CD4-positive, alpha-beta T cell treated with Interleukin-15 for 4 hours (primary cell): ENCODE measurements at places on chromosomes 2 and 18.

- no peak for DNase-seq
These were observed 30.7 kb upstream of the PPM1B start for GRCh38 chr2:44137872-44138551.

DNA sequence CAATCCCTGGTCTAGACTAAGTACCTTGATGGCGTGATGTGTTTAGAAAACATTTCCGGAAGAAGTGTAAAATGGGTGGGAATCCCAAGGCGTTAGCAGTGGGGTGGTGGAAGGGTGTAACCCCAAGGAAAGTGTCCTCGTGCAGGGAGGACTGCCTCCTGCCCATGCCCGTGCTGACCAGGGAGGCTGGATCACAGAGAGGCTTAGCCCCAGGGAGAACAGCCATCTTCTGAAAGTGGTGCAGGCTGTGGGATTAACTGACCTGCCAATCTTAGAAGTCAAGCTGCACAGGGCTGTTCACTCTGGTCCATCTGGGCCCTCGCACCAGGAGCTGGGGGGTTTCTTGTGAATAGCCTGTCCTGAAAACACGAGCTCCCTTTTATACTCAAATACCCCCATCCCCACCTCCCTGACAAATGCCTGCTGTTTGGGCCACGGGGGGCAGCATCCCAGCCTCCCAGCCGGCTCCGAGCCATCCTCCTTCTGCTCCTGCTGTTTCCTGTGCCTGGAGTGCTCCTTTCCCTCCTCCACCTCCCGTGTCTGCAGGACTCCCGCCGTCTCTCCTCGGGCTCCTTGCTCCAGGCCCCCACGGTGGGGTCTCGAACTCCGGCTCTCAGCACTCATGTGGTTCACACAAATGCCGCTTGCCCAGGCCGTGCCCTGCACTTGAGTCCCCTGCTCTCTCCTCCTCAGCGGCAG lies 52.1 kb upstream of the PXDN start:
- no peak for DNase-seq

DNA sequence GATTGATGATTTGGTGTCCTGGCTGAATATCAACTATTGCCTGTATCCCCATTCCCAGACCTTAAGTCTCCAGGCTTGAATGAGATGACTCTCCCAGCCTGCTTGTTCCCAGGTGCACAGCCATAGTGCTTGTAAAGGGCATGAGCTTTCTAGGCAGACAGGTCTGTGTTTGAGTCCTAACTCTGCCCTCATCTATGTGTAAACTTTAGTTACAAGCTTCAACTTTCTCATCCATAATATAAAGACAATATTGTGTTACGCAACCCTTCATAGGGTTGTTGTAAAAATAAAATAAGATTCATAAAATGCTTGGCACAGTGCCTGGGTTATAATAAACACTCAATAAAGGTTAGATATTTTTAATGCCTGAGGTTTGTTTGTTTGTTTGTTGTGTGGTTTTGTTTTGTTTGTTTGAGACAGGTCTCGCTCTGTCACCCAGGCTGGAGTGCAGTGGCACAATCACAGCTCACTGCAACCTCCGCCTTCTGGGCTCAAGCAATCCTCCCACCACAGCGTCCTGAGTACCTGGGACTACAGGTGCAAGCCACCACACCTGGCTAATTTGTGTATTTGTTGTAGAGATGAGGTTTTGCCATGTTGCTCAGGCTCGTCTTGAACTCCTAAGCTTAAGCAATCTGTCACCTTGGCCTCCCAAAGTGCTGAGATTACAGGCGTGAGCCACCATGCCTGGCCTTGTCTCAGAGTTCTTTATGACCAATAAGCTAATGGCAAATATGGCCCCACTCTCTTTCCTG lies 89.4 kb upstream of the MAPRE2 start:
- DNase-seq, result no peak

DNA sequence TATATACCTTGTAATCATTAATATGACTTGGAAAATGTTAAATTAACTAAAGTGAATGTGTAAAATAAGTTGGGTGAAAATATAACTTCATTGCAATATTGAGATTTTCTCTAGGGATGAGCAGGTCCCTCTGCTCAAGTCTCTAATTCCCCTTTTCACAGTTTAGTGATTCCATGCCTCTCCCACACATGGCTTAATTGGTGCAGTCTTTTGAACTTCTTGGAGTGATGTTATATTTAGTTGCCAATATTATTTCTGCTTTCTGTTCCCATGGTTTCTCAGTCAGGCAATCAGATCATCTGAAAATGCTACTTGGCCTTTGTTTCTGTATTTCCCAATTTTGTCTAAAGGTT lies 233.7 kb upstream of the SPOPL start:
- DNase-seq, result no peak

DNA sequence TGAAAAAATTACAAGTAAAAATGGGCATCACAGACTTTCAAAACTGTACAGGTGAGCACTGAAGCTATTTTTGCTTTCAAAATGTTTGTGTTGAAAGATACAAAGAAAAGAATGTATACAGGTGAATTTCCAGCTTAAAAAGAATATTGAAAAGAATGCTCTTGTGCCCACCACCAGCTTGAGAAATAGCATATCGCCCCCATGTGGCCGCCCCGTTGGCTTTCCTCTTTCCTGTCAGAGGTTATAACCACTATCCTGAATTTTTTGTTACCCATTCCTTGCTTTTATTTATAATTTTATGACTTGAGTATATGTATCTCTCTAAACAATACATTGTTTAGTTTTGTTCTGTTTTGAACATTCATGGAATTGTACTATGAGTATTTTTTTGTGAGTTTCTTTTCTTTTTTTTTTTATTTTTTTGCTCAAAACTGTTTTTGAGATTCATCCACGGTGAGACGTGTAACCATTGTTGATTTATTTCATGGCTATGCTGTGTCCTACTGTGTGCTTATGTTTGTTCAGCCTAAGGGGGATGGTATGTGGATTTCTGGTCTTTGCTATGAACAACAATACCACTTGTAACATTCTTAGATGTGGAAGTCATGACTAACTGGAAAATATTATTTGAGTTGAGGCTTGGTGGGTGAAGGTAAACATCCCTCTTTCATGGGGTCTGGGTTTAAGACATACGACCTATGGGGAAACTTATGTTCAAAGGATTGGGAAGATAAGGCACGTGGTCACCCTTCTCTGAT lies 11.6 kb downstream of the TRPM8 start:
- peak; percentile 4 for DNase-seq
